ENCODE measurements at places on chromosomes 2 and 18. TPM values are rescaled to one million over a fixed set of nuclear protein-coding genes. Genes with fewer than 3 reads are reported as not detected.

DNA sequence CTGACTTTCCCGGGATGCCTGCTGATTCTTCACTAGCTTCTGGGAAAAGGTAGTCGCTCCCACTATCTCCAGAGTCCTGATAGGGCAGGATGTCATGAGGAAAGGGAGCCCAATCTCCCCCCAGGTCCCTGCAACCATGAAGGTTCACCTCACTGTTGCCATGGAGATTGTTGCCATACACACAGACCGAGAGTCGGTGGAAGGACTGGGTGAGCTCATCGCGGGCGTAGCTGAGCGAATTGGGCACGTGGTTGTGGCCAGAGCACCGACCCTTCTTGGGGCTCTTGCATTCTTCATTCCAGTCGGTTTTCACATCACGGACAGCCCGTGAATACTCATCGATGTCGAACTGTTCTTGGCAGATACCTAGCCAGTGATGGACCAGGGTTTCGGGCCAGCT, 97.4 kb downstream of the MEP1B start:
- DNase-seq = no peak

DNA sequence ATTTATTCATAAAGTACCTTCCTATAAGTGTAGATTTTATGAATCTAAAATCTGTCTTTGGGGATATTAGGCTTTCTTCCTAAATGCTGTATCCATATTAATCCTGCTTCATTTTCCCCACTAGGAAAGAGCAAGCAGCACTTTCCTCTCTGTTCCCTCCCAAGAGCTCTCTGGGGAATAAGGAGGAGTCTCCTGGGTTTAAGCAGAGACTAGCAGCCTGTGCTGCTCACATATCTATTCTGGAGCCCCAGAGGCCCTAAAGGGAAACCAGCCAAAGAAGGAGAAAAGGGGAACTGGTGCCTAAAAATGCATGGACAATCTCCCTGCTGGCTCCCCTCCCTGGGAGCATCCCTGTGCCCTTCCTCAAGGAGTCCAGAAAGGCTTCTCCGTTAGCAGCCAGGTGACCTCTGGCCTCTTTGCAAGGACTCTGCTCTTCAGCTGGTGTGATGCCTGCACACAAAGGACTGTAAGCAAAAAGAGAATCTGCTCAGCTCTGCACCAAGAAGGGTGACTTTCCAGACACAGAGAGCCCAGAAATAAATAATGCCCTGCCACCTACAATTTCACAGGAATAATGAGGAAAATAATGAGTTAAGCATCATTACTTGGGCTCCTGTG, 270.6 kb downstream of the SS18 start:
- DNase-seq = no peak

Gene PLEK
- 0.11 TPM for total RNA-seq

DNA sequence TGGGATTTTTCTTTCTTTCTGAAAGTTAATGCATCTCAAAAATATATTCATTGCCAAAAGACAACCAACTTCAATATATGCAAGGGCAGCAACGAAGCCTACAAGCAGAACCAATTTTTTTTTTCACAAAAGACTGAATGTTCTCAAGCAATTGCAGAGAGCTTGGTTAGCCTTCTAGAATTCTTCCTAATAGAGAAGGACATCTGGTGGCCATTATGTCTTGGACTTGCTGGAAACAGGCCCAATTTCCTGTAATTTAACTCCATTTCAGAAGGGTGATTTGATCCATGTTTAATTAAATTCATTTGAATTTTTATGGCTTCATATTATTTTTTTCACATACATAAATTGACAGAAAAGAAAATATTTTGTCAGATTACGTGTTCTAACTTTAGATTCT, 208.0 kb downstream of the TPGS2 start:
- DNase-seq = no peak

DNA sequence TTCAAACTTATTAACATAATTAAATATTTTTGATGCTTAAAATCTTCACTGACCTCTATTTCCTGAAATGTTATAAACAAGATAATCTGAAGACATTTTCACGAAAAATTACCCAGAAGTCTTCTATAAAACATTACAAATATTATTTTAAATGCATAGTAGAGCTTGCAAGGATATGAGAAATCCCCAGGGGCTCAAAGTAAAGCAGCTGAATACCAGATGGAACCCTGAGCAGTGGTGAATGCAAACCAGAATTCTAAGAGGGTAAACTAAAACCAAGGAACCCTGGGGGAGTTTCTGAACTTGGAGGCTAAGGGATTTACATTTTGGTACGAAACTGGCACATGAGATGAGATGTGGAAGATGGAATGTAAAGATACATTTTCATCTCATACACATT, 83.6 kb downstream of the FSHR start:
- no peak for DNase-seq

DNA sequence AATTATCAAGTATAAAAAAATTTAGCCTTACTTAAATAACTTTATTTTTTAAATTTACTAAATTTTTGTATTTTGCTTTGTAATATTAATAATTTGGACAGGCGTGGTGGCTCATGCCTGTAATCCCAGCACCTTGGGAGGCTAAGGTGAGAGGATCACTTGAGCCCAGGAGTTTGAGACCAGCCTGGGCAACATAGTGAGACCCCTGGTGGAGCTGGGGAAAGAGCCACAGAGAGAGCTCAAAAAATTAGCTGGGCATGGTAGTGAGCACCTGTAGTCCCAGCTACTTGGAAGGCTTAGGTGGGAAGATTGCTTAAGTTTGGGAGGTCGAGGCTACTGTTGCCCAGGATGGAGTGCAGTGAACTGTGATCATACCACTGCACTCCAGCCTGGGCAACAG, 143.5 kb downstream of the B3GNT2 start:
- DNase-seq = no peak

- DNase-seq = no peak
Observed at GRCh38 chr2:181984060-181984459, 1.6 kb upstream of the PPP1R1C start.

Gene MXD1
- 11.7 TPM for total RNA-seq

Gene CCL20
- 0.53 TPM for total RNA-seq

DNA sequence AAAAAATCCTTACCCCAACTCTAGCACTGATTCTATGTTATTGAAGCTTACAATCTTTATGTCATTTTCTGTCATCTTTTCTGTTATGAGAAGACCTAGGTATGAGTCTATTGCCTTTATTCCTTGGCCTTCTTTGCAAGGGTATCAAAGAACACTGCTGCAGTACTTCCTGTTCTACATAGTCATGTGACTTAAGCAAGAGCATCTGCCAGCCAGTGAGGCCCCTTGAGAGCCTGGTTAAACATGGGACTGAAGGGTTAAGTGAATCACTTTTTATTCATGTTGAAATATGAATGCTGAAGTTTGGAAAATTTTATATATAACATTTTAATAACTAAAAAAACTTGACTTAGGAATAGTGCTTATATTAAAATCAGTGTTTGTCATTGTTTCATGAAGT, 844 bp upstream of the CPS1 start:
- DNase-seq = no peak

Gene SFXN5
- 24.6 TPM for total RNA-seq

- no peak for DNase-seq
Observed at GRCh38 chr2:211487733-211488132, 931.3 kb downstream of the CPS1 start.

Gene SATB2
- total RNA-seq = 1.6 TPM

Gene OXER1
- total RNA-seq = not detected

DNA sequence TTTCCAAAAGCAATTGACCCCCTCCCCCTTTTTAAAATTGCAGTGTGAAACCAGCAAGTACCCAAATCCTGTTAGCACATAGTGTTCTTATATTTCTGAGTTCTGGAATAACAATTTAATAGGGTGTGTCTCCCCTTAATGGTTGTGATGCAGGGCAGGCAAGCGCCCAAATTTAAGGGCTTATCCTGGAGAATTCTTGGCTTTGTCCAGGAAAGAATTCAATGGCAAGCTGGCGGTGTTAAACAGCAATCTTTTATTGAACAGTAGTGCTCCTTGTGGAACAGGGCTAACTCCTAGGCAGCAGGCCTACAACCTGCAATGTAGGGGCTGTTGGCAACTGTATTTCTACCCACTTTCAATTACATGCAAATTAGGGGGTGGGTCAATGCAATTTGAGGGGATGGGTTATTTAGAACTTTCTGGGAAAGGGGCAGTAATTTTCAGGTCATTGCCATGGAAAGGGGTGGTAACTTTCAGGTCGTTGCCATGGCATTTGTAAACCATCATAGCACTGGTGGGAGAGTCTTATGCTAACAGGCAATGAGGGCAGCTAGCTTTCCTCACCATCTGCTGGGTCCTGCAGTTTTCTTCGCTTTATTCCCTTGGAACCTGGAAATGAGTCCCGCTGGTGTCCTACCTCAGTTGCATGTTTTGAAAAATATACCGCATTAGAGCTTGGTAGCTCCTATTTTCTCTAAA, 149.0 kb upstream of the KCTD1 start:
- DNase-seq = no peak

Gene RAD51AP2
- not detected for total RNA-seq

Gene RASGRP3
- 42.1 TPM for total RNA-seq

- no peak for DNase-seq
Observed at GRCh38 chr2:14951569-14952285, 319.2 kb downstream of the LRATD1 start.

Gene CHRNG
- not detected for total RNA-seq

DNA sequence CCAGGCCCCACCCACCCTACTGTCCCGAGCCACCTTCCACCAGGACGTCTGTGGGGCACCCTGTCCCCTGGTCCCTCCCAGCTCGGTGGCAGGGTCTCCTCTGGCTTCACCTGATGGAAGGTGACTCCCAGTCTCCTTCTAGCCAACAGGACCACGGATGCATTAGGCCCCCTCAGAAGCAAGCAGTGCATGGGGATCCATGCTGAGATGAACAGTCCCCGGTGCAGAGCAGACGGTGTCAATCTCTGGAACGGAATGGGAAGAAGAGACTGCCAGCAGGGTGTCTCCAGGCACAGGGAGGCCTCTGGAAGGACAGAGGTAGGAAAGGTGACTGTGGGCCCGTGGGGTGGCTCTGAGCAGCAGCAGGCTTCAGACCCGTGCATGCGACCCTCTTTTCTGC, 65.2 kb upstream of the FZD7 start:
- no peak for DNase-seq

- DNase-seq = no peak
Observed at GRCh38 chr2:234931371-234931770, 20.4 kb upstream of the SH3BP4 start.

DNA sequence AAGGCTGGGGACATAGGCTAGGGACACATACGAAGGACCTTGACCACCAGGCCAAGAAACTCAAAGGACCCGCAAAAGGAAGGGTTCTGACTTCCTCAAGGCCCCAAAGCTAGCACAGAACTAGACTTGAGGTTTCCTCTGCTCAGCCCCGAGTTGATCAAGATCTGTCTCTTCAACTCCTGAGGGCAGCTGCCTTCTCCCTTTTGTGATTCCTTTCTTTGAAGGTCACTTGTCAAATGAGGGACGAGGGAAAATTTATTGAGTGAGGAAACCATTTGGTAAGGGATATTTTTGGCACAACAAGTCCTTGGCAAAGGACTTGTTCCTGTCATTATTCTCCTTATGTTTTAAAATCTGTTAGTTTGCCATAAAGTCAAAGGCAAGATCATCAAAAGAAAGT, 12.3 kb upstream of the ROCK2 start:
- DNase-seq = peak; percentile 24

DNA sequence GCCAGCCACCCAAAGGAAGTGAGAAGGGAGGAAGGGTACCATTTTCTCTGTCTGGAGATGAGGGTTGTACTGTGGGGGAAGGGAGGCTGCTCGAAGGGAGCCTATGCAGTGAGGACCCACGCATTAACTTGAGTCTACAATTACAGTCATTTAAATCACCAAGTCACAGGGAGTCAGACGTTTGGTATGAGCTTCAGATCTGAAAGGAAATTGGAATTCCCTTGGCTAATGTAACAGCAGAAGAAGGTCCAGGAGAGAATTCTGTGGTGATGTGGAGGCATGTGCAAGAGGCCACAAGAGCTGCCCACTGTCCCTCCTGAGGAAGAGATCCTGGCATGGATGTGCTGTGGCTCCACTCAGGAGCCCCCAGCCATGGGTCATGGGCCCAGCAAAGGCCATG, 22.5 kb downstream of the DAPL1 start:
- DNase-seq = no peak

DNA sequence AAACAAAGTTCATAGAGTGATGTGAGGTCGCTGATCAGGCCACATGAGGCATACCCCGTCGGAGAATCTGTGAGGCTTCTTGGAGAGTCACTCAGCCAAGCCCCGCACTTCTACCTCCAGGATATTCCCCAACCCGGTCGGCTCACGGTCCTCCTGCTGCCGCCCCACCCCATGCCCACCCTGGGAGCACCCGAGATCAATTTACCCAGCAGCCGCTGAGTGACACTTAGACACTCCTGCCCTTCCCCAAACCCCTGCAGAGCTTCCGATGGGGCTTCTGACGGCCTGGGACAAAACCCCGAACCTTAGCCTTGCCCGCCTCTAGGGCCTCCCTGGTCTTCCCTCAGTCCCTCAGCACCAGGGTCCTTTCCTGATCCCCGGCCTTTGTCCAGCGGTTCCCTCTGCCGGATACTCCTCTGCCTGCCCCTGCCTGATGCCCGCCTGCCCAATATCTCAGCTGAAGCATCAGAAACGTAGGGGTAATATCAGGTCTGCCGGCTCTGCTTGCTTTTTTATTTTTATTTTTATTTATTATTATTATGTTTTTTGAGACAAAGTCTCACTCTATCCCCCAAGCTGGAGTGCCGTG, 18.9 kb upstream of the OTOS start:
- DNase-seq = no peak

- no peak for DNase-seq
Observed at GRCh38 chr2:188884046-188884445, 90.1 kb upstream of the COL3A1 start.

- no peak for DNase-seq
Observed at GRCh38 chr2:231684314-231685223, 23.8 kb upstream of the PTMA start.

Gene SEPTIN10
- 105 TPM for total RNA-seq

GRCh38 chr2:63596401-63596883, 7.7 kb downstream of the MDH1 start:
- DNase-seq = no peak

DNA sequence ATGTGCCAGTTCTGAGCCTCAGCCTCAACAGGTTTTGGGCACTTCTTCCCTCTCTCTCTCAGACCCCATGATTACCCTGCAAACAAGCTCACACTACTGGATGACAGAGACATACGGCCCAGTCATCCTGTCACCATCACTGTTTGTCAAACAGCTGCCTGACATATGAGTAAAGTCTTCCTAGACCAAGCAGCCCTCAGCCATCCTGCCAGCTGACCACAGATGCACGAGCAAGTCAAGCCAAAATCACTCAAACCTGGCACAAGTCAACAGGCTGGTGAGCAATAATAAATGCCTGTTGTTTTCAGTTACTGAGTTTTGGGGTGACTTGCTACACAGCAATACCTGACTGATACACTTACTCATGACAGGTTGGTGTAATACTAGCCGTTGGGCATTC, 75.5 kb upstream of the KLF7 start:
- no peak for DNase-seq

DNA sequence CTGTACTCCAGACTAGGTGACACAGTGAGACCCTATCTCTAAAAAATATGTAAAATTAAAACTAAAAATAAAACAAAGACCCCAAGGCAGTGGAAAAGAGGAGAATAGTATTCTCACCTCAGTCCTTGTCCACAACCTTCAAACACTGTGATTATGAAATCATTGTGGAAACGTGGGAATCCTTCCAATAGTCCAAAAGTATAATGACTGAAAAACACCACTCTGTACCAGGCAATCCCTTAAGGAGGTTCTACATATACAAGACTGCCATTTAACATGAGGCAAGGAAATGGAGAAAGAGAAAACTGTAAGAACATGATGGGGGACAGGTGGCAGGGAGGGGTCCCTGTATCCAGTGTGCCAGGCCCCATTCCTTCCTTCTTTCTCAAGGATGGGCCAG, 66.1 kb downstream of the ACVR1 start:
- DNase-seq = no peak

Gene RUFY4
- total RNA-seq = not detected

Gene LTBP1
- 107 TPM for total RNA-seq

- DNase-seq = no peak
Observed at GRCh38 chr2:47640356-47640755, 142.6 kb upstream of the MSH6 start.
